ENCODE measurements at places on chromosomes 11 and 22. TPM values are rescaled to one million over a fixed set of nuclear protein-coding genes. Genes with fewer than 3 reads are reported as not detected.

Gene ANO3
- total RNA-seq = 6.7 TPM

Gene UQCC3
- total RNA-seq = 6.9 TPM

Gene SAA2
- total RNA-seq = 0.31 TPM

Gene MRGPRX4
- not detected for total RNA-seq

Gene SLC22A8
- total RNA-seq = 1.2 TPM

Gene UPK3A
- total RNA-seq = not detected

Gene CHADL
- 2.8 TPM for total RNA-seq

All from occipital lobe (tissue), 3 donors.